SJCRH30 (cell line): ENCODE measurements at places on chromosomes 4 and X. TPM values are rescaled to one million over a fixed set of nuclear protein-coding genes. Genes with fewer than 3 reads are reported as not detected.

GRCh38 chrX:119477812-119478232 is 9.6 kb downstream of the SLC25A5 start:
- H3K4me1 ChIP-seq, result no peaks in the 10 kb centered on the region
- H3K27ac ChIP-seq, result no peak overlapping the region
- H3K36me3 ChIP-seq, result no peaks in the 10 kb centered on the region
- no peaks in the 10 kb centered on the region for H3K27me3 ChIP-seq
- peak; percentile 16 for DNase-seq

DNA sequence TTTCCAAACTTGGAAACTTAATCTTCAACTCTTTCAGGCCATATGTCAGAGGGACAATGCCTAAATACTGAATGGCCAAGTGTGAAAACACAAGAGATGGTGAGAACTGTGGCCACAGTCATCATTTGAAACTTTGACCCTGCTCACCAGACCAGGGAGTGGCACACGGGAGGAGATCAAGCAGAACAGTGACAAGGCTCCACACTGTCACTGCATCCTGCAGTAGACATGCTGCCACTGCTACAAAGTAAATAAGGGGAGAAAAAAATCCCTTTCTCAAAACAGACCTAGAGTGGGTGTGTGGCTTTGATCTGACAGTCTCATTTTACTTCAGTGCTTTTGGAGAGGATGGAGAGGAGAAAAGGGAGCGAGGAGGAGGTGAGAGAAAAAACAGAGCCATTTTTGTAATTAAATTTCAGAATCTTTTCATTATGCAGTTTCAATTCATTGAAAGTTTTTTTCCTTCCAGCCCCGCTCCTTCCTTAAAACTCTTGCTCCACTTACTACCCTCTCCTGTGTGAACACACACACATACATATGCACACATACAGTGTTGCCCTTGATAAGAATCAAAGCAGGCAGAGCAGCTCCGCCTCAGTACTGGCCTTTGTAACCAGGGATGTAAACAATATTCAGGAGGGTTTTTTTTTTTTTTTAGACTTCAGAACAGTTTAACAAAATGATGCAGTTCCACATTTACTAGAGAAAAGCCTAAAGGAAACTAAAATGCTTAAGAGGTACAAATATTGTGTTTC is 34.4 kb downstream of the NEXMIF start:
- H3K4me3 ChIP-seq, result no peak overlapping the region
- no peak for DNase-seq
- no peaks in the 10 kb centered on the region for H3K4me1 ChIP-seq

Gene RHOH
- not detected in 2 replicates for total RNA-seq

Gene L1CAM
- 14.2 and 14.7 TPM in 2 replicates for total RNA-seq

Gene SLC4A4
- total RNA-seq, result 0.04 and 0.05 TPM in 2 replicates
